ENCODE measurements at places on chromosomes 7 and 10.

DNA sequence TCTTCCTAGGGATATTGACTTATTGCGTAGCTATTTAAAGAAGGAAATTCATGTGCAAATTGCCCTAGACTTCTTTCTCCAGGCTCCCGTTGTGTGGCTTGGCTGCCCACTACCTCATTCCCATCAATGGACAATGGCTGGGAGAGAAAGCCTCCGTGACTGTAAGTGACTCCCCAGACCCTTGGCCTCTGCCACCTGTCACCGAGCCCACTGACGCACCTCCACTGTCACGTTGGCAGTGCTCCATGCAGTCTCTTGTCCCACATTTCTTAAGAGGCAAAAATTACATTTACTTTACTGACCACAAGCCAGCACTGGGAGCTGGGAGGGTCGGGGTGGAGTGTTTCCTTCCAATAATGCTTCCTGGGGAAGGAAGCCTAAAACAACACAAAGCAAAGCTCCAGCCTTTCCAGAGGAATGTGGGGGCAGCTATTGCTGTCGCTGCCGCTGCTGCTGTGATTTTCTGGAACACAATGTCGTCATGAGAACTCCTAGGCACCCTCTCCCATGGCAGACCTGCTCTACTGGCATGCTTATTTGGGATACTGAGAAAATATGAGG, 89.7 kb upstream of the STEAP1B start:
- no peak for DNase-seq

- DNase-seq, result no peak
Measured at GRCh38 chr7:33754933-33755928, 150.1 kb upstream of the BMPER start.

DNA sequence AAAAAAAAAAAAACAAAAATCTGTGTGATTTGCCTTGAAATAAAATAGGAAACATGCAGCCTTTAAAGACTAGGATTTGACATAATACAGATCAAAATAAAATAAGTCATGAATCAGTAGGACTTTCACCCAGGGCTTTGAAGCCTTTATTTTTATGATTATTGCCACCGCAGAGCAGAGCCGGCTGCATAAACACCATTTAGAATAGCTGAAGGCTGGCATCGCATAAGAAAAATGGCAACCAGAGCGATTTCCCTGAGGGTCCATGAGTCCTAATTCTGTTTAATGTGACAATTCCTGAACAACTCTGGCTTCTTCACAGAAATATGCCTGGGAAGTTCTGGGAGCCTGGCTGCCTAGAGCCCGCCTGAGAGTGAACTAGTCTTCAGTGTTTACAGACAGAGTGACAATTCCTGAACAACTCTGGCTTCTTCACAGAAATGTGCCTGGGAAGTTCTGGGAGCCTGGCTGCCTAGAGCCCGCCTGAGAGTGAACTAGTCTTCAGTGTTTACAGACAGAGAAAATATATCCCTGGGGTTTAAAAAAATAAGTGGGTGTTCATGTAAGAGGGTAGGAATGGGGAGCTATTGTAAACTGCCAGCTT, 112.0 kb downstream of the EEPD1 start:
- no peak for DNase-seq

- no peak for DNase-seq
Measured at GRCh38 chr7:53904355-53904754, 637.8 kb upstream of the VSTM2A start.

GRCh38 chr10:35386594-35387174, 50.4 kb downstream of the CCNY start:
- DNase-seq, result no peak

DNA sequence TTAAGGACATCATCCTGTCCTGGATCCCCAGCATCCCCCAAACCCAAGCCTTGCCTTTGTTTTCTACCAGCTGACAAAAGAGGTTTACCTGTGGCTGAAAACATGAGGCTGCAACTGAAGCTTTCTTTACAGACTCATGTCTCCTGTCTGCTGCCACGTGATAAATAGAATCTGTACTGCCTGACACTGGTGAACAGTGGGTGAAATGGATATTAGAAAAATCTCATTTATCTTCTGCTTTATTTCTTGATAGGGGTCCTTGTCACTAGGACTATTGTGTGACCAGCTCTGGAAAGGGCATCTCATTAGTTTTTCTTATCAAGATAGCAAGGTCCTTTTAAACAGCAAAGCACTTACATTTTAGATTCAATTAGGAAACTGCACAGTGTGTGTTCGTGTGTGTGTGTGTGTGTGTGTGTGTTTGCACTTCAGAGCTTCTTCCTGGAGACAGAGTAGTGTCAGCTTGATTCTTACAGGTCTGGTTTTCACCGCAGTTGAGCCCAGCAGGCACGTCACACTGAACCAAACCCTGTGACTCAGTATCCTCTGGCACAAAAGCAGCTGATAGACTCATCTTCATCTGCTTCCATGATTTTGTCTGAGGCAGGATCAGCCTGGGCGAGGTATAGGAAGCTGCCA, 373.5 kb upstream of the CELF2 start:
- no peak for DNase-seq

DNA sequence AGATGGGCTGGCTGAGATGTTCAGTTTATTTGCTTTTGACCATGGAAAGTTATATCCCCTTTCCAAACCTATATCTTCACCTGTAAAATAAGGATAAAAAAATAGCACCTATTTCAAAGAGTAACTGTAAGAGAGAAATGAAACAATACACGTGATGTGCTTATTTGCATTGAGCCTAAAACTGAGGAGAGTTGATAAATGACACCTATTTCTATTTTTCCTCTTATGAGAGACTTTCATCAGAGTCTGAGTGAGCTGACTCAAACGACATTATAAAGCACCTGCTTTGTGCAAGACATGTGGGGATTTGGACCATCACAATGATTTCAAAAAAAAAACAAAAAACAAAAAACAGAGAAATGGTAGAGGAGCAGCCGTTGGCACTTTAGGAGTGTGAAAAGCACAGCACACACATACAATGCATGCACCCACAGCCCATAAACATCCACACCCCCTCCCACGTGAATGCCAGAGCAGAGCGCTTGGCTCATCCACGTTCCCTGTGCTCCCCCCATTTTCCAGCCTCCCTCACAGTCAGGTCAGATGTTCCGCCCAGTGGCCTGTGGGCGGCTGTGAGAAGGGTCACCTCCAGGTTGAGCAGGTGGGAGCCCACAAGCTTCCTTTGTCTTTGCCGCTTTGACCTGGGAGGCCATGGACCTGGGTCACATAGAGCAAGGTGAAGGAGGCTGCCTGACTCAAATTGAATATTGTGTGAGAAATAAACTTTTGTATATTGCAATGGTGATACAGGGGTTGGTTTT, 253.2 kb upstream of the ZNF32 start:
- no peak for DNase-seq

DNA sequence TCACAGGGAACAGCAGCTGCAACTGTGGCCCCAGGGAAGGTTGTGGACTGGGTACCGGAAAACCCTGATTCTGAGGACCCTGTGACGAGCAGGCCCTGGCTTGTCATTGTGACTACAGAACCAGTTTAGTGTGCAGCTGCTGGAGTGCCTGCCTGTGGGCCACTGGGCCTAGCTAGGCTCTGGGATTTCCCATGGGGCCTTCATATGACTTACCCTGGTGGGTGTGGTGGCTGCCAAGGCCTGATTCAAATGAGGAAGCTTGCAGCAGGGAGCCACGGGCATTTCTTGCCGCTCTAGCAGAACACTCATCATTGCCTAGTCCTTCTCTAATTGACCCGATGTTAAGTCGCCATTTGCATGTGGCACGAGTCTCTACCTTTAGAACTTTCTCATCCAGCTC, 14.7 kb upstream of the CAMK2G start:
- no peak for DNase-seq

GRCh38 chr7:138449580-138449979, 10.5 kb upstream of the TRIM24 start:
- peak; percentile 30 for DNase-seq

DNA sequence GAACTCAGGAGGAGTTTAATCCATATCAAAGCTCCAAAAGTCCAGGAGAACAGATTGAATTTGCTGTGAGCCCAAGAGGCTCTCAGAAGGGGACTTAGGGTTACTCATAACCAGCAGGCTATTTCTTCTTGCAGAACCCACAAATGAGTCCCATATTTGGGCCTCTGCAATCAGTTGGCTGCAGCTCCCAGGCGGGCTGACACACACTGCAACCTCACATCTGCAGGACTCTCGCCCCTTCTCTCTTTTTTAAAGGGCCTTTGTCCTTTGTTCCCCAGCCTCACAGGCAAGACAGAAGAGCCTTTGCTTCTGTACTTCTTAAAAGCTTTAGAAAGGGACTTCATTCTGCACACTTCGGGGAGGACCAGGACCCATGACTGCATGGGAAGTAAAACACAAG, 26.7 kb downstream of the CREB3L2 start:
- no peak for DNase-seq

GRCh38 chr7:109772161-109772560, 1202.5 kb downstream of the DNAJB9 start:
- no peak for DNase-seq

DNA sequence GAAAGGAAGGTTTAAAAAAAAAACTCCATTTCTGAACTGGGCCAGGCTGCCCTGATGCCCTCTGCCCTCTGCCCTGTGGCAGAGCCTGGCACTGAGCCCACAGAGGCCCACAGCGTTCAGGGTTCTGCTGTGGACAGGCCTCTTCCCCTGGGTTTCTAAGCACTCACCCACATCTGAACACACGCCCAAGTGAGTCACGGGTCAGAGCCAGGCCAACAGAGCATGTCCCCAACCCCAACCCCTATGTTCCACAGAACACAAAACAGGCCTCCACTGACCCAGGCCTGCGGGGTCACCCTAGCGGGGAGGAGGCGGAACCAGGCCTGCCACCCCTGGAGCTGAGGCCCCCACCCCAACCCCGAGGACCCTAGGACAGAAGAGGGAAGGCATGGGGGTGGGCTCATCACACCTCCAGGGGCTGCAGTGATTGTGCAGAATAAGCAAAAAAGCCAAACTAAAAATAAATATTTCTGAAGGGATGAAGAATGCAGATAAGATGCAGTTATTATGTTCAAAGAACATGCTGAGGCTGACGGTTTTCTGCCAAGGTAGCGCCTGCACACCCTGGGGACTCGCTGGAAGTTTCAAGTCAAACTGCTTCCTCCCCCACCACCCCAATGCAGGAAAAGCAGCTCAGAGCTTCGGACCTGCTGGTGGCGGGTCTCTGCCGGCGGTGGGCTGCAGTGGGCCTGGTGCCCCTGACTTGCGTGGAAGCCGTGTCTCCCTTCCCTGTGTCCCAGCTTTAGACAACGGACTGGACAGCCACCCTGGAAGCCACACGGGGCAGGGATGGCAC, 5.4 kb downstream of the WDR86 start:
- no peak for DNase-seq

DNA sequence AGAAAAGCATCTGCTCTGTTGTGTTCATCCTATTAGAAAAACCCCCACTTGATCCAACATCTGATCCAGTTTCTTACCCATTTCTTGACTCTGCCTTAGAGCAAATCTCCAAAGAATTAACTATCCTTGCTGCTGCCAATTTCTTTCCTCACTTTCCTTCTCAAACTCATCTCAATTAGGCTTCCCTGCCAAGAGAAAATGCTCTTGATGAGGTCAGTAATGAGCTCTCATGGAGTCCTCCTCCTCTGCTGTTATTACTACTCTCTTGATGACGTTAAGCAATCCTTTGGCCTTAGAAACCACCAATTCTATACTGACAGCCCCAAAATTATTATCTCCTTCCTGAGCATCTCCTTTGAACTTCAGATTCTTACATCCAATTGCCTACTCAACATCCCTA, 162.0 kb upstream of the FAM13C start:
- no peak for DNase-seq

DNA sequence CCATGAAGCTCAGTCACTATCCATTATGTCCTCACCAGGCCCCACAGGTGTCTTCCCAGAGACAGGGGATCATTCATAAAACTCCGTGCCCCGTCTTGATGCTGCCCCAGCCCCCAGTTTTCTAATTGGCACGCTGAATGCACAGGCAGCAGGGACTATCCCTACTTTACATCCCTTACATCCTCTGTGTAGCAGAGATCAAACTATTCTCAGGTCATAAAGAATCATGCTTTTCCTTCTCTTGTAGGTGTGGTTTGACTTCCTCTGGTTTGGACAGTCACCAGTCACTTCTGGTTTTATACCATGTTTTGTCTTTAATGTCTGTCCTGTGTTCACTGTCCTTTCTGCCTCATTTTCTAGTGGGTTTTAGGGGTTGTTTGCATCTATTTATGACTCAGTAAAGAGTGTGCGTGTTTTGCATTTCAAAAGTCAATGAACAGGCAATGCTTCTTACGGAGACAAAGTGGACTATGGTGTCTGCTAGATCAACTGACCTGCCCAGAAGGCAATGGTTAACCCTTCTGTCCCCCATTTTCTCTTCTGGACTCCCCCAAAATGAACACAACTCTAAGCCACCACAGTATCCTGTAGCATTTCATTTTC, 140.4 kb upstream of the NPVF start:
- no peak for DNase-seq

DNA sequence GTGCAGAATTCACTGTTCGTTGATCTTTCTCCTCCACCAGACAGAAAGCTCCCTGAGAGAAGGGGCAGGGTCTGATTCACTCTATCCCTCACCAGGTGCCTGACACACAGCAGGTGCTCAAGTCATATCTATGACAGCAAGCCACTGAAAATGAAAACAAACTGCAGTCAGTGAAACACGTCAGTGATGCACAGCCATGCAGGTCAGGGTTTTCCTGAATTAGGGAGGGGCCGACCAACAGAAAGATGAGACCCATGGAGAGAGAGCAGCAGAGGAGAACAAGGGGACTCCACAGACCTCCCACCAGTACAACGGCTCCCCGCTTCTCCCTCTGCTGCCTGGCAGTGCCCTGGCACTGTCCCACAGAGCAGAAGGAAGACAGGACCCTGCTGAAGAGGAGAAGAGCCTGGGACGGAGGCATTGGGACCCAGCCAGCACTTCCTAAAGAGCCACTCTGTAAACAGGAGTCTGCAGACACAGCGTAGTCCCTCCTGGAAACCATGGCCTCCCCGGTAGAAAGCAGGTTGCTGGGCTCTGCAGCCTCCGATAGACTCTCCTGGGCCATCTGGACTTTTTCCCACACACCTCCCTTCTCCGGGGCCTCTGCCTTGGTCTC, 50.3 kb downstream of the FAM53B start:
- DNase-seq, result no peak

GRCh38 chr7:150731916-150732315, 5.3 kb upstream of the GIMAP5 start:
- no peak for DNase-seq

GRCh38 chr10:32159264-32159663, 103.0 kb upstream of the KIF5B start:
- DNase-seq, result no peak

- DNase-seq, result no peak
Measured at GRCh38 chr7:81680120-81680519, 89.7 kb downstream of the HGF start.

- no peak for DNase-seq
Measured at GRCh38 chr10:43209074-43209455, 57.8 kb downstream of the RASGEF1A start.

GRCh38 chr7:135991322-135991721, 14.2 kb upstream of the MTPN start:
- DNase-seq, result no peak

DNA sequence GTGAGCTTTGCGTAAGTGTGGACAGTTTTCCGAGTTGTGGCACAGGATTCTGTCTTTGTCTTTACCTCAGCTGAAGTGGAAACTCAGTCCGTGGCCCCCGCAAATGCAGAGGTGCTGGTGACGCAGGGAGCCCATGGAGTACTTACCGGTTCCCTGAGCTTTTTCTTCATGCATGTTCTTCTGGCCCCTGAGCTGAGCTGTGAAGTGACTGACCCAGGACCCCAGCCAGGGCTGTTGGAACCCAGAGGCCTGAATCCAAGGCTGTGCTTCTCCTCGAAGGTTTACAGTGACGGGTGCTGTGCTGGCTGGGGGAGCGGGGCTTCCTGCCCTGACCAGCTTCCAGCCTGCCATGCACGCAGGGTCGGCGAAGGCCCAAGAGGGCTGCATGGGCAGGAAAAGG, 223.5 kb downstream of the GLRX3 start:
- no peak for DNase-seq

- DNase-seq, result no peak
Measured at GRCh38 chr7:155913291-155913690, 101.0 kb upstream of the SHH start.

All from activated CD4-positive, alpha-beta T cell treated with anti-CD3 and anti-CD28 coated beads, Interleukin-2, amount 50 U/mL, for 4 hours (primary cell).